NK-92 treated with Interleukin-12 subunit alpha and Interleukin-12 subunit beta, amount 100 ng/mL, for 24 hours (cell line): ENCODE measurements at places on chromosomes 1 and 21.
A peak's percentile ranks its signal among the peaks of the same experiment; 100 is the strongest.

DNA sequence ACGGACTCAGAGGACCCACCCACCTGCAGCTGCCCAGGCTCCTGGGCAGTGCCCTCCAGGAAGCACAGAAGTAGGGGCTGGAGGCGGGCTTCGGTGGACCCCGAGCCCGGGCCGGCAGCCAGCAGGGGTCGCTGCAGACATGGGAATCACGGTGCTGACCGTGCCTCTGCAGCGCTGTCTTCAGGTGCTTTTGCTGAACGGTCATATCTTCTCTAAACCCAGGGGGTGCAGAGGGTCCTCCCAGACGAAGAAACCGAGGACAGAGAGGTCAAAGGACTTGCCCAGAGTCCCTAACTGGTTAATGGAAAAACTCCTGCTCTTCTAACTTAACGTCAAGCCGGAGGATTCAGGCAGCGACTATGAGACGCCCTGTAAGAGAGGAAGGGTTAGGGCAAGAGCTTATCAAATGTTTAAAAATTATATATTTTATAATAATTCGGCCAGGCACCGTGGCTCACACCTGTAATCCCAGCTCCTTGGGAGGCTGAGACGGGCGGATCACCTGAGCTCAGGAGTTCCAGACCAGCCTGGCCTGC is 21.5 kb upstream of the LEFTY2 start:
- DNase-seq = peak; percentile 22

DNA sequence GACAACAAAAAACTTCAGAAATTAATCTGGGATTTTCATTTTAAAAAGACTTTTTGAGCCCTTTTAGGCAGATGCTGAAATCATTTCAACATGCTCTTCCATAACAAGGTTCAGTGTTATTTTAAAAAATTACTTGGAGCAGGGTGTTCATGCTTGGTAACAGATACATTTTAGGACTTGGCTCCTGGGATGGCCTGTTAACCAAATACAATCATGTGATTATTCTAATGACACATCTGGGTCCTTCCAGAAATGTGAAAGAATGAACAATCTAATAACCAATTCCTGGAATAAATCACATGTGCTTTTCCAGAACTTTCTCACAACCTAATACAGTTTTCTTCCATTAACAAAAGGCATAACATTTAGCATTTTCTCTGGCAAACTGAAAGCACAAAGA is 379.8 kb upstream of the RUNX1 start:
- DNase-seq = no peak

- DNase-seq = no peak
Measured at GRCh38 chr1:33392206-33392605, 38.7 kb downstream of the PHC2 start.

DNA sequence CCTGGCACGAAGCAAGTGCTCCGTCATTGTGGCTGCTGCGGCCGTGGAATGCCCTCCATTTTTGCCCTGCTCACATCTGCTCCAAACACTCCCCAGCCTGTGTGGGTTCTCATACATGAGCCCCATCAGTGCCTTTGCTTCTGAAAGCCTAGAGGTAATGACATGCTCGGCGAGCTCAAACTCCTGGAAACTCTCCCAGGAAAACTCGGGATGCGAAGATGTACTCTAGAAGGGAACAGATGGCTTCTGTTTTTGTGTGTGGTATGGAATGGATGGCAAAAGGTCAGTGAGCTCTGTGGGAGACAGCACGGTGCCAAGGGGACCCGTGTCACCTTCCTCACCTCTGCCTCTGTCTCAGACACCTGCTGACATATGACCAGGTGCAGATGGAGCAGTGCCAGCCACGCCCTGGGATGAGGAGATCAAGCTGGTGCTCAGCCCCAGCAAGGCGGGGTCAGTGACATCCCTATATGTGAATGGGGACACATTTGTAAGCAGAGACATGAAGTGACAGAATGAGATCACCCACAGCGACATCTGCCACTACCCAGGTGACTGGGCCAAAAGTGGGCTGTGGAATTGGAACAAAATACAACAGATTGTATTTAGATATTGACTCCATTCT is 84.1 kb upstream of the COX20 start:
- DNase-seq = no peak

DNA sequence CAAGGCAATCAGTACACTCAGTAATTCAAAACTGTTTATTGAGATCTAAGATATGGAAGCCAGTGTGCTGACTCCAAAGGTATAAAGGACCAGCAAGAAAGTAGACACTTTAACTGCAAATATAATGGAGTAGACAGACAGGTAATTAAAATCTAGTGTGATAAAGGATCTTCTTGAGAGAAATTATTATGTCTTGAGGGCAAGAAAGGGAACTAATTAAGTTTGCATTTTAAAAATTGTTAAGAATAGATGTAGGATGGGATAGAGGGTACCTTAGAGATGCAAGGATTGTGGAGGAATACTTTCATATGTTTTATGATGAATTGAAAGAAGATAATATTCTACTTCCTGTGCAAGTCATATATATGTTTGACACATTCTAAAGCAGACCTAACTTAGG is 825.3 kb downstream of the LTN1 start:
- no peak for DNase-seq

- DNase-seq = no peak
Measured at GRCh38 chr1:188166654-188167053, 1337.9 kb downstream of the PLA2G4A start.

DNA sequence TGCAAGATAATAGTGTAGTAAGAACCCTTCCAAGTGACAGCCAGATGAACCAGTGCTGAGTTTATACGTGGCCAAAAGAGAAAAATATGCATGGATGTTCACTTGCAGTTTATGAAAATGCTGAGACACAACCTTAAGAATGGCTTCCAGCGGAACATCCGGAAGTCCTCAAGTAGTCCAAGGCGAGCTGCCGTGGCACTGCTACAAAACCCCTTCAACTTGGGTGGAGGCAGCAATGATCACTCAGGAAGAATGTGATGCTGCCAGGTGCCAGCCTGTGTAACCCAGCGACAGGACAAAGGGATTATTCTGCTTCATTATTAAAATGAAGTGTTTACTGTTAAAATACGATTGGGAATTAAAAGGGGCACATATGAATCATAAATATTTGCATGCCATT is 179.6 kb downstream of the RUNX1 start:
- DNase-seq = no peak
